ENCODE measurements at places on chromosomes 2 and 18.

GRCh38 chr2:236951830-236952475 is 133.7 kb upstream of the COPS8 start:
- no peak for DNase-seq

GRCh38 chr18:79615586-79615985 is 64.0 kb upstream of the CTDP1 start:
- no peak for DNase-seq

DNA sequence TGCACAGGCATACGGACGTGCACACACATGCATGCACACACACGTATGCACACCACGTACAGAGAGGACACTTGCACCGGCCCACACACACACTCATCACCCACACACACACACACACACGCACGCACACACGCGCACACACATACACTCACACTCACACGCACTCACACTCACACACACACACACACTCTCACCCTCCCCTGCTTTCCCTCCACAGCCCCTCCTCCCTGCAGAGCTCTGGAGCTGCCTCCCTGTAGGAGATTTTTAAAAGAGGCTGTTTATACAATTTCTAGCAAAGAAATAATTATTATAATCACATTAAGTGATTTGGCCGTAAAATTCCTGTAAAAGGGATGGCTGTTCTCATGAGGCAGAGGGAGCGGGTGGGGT is 36.5 kb upstream of the SNED1 start:
- no peak for DNase-seq

GRCh38 chr2:23669413-23670244 is 257.3 kb downstream of the ATAD2B start:
- DNase-seq = peak; percentile 64

GRCh38 chr18:37368110-37368954 is 197.3 kb downstream of the CELF4 start:
- no peak for DNase-seq

DNA sequence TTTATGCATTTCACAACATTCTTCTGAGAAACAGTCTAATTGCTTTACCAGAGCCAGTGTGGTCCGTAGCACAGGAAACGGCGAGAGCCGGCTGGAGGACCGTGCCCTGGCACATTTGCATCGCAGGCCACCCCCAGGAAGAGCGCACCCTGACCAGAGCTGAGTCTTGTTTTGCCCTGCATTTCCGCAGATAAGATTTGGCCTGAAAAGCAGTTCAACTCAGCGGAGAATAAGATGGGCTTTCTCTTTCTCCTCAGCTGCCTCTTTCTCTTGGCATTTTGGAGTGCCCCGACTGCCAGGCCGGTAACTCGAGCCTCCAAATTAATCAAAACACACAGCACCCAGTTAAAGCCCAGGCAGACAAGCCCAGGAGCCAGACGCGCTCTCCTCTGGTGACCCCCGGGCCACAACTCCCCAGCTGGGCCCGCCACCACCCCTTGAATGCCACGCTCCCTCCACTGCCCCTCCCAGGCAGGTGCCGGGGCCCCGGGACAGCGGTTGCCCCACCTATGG is 464 bp downstream of the COL4A4 start:
- DNase-seq = no peak

- DNase-seq = no peak
These were observed 45.4 kb downstream of the RALBP1 start for GRCh38 chr18:9520666-9521065.

DNA sequence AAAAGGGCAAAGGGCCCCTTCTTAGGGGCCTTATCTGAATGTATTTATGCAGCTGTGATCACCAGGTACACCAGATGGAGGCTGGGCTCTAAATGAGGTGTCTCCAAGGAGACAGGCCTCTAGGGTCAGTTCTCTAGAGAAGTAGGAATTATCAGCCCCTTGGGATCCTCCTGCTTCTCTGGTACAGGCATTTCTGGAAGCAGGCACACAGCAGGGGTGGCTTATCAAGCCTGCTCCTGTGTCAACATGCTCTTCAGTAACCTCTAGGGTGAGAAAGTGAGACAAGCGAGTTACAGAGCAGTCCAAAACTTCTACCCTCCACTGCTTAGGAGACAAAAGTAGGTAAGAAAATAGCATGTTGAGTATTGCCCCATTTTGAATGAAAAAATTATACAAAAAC is 13.8 kb downstream of the TPGS2 start:
- DNase-seq = no peak

- peak; percentile 8 for DNase-seq
These were observed 65.8 kb downstream of the ALMS1 start for GRCh38 chr2:73451263-73451972.

DNA sequence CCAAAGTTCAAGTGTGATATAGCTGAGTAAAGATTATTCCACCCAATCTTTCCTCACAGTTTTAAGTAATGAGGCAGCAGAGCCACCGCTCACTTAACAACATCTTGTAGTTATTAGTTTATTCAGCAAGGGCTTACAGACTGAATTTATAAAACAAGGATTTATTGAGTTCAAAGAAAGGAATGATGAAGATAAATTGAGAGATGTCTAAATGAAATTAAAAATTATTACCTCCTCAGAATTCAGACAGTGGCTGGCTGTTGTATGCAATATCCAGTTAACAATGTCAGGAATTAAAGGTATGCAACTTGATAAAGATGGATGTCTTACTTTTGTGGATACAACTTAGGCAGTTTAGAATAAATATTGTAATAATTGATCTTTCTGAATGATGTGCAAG is 927.3 kb upstream of the CDH2 start:
- DNase-seq = no peak

GRCh38 chr2:174667250-174667860 is 69.8 kb upstream of the WIPF1 start:
- DNase-seq = no peak

DNA sequence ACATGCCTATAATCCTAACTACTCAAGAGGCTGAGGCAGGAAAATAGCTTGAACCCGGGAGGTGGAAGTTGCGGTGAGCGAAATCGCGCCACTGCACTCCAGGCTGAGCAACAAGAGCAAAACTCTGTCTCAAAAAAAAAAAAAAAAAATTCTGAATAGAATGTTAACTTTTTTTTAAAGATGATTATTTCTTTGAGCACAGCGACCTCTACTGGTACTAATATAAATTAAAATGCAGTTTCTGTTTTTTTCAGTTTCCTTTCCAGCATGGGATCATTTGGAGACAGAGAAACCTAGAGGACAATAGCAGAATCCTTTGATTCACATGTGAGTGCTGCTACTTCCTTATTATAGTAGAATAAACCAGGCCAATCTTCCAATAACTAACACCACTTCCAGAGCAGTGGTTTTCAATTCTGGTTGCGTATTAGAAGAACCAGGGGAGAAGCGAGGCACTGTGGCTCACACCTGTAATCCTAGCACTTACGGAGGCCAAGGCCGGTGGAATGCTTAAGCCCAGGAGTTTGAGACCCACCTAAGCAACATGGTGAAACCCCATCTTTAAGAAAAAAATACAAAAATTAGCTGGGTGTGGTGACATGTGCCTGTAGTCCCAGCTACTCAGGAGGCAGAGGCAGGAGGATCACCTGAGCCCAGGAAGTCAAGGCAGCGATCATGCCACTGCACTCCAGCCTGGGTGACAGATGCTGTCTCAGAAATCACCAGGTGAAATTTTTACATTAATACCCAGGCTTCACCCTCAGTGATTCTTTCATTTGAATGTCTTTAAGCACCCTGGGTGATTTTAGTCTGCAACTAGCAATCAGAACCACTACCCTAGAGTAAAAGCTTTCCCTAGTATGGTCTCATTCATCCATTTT is 10.1 kb downstream of the SRSF7 start:
- no peak for DNase-seq

- DNase-seq = no peak
These were observed 16.8 kb upstream of the SMAD4 start for GRCh38 chr18:51013259-51013658.

- no peak for DNase-seq
These were observed 42.3 kb downstream of the AAK1 start for GRCh38 chr2:69601179-69601612.

DNA sequence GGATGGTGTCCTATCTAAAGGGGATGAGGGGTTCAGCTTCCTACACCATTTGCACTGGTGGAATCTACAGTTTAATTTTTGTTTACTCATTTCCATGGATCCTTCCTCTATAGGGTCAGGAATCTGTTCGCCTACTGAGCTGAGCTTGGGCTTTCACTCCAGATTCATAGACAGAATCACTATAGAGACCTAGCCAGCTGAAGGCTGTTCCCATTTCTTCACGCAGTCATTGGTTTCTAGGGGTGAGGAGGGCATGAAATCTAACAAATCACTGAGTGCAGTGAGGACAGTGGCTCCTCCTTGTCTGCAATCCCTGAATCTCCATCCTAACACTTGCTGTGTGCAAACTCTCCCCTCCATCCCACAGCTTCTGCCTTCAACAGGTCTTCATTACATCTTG is 578.5 kb downstream of the TSN start:
- DNase-seq = no peak

- DNase-seq = peak; percentile 36
These were observed 474.8 kb downstream of the ARHGAP15 start for GRCh38 chr2:143603846-143604565.

GRCh38 chr18:45715212-45715780 is 8.7 kb upstream of the SLC14A1 start:
- peak; percentile 66 for DNase-seq

GRCh38 chr2:67904566-67904965 is 158.2 kb downstream of the C1D start:
- no peak for DNase-seq

- no peak for DNase-seq
These were observed 15.6 kb downstream of the BAZ2B start for GRCh38 chr2:159600752-159601151.

GRCh38 chr2:71466301-71467179 is 13.2 kb downstream of the DYSF start:
- no peak for DNase-seq

DNA sequence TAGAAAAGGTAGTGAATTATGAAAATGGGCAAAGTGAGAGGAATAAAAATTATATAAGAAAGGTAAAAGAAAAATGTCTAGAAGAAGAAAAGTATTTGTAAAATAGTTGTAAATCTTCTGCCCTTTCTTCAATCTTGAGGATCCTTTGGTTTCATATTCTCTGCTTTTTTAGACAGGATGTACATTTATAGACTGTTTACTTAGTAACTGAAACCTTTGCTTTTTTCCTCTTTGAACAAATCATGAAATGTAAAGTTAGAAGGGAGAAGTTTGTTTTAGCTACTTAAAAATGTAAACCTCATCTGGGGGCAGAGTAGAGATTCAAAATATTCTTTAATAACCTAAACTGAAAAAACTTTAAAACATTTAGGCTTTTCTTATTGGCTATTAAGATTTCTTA is 150.4 kb upstream of the ITGA4 start:
- DNase-seq = no peak

DNA sequence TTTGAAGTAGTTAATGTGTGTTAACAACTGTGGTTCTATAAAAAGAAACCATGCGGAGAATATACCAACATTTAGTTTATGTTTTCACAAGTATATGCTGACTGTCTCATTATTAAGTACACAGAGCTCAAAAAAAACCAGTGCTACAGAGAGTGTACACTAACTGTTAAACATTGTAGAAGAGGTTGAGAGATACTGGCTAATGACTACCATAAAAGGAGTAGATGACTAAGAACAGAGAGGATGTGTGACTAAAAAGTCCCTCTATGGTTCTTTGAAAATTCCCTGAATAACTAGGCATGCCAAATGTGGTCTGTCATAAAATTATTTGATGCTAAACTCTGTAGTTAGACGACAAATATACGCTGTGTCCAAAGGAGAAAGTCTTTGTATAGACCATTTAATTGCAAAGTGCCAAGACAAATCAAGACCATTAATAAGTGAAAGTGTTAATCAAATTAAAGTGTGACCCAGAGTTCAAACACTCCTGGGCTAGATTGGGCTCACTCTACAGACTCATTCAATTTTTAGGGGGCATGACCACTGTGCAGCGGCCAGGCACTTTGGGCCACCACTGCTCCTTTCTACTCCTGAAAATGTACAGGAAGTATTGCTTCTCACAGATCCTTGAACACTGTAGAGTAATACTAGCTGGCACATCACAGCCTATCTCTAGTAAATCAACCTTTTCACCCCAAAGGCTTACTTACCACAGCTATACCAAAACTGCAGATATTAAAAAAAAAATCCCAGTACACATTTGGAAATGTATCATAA is 45.1 kb upstream of the SERTAD2 start:
- DNase-seq = no peak

DNA sequence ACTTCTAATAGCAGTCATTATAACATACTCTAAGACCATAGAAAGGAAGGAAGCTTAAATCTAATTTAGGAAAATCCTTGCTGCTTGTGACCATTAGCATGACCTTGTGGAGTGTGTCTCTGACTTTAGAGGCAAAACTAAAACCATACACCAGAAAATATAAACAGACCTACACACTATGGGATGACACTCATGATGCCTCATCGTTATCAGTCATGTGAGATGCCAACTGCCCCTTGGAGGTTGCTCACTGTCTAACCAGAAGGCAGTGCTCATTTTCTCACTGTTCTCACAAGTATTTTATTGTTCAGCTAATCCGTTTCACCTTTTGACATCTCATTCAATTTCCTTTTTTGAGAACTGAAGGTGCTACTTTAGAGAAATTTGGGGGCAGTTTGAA is 376.9 kb downstream of the RND3 start:
- no peak for DNase-seq

- no peak for DNase-seq
These were observed 742 bp upstream of the SOS1 start for GRCh38 chr2:39121523-39122063.

GRCh38 chr2:147996828-147997227 is 23.7 kb downstream of the ORC4 start:
- DNase-seq = no peak

- no peak for DNase-seq
These were observed 295.6 kb downstream of the TNS1 start for GRCh38 chr2:217707131-217707611.

- peak; percentile 83 for DNase-seq
These were observed 812 bp upstream of the KCNG3 start for GRCh38 chr2:42494355-42495233.

DNA sequence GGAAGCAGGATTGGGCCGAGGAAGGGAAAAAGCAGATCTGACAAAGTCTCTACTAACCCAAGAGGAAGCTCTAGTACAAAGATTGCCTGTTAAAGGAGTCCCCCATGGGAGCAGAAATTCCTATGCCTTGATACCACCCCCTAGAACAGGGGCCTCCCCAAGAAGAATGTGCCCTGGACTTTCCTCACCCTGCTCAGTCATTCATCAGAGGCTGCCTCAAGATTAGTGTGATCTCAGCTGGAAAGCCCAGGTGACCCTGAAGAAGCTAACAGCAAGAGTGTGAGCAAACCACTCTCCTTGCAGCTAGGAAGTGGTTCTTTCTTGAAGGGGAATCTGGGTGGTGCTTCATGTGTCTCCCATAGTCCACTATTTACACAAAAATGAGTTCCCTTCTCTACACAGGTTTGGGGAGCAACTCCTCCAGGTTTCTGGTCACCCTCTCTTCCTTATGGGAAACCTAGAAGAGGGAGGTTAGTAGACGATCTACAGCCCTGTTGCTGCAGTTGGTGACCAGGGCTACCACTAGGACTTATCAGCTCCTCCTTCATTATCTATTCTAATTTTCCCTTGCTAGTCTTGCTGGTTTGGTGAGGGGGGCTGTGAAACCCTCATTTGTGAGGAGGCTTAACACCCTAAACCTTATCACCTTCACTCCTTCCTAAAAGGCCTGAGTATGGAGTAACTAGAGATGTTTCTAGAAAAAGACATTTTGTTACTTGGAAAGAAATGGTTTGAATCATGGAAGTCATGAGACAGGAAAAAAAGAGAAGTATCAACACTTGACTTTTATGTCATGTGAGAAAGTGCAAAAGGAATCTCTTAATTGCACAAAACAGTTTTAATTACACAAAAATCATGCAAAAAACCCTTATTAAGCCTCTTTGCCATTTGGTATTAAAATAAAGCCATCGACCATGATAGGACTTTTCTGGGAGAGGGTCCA is 2.9 kb upstream of the WDR7 start:
- no peak for DNase-seq

GRCh38 chr2:54634021-54634420 is 89.4 kb upstream of the EML6 start:
- DNase-seq = no peak
